ENCODE measurements at places on chromosomes 7 and 10.

DNA sequence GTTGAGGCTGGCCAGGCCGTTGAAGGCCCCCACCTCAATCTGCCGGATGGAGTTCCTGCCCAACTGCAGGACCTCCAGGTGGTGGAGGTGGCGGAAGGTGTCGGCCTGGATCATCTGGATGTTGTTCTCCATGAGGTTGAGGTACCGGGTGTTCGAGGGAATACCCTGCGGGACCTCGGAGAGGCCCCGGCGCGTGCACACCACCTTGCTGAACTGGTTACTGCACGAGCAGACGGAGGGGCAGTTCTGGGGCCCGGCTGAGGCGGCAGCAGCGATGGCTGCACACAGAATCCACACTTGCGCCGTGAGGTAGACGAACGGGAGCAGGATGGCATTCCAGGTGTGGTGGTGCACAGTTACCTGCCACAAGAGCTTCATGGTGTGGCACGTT, 979 bp downstream of the LRRC4 start:
- DNase-seq, result no peak

DNA sequence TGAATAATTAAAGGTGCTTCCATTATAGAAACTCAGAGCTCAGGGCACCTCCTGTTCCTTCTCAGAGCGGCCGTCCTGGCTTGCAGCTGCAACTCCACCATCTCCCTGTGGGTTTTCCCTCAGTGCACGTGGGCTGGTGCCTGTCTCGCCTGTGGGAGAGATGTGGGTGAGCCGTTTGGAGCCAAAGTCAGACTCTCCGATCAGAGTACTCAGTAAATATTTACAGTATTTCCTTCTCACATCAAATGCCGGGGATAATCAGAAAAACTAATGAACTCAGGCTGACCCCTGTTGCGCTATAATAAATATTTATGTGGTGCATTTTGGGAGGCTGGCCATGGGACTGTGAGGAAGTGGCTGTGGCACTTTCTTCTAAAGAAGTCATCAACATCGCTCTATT, 155.8 kb upstream of the HABP2 start:
- DNase-seq, result no peak

- DNase-seq, result no peak
Observed at GRCh38 chr10:72697716-72698115, 5.8 kb downstream of the MCU start.

DNA sequence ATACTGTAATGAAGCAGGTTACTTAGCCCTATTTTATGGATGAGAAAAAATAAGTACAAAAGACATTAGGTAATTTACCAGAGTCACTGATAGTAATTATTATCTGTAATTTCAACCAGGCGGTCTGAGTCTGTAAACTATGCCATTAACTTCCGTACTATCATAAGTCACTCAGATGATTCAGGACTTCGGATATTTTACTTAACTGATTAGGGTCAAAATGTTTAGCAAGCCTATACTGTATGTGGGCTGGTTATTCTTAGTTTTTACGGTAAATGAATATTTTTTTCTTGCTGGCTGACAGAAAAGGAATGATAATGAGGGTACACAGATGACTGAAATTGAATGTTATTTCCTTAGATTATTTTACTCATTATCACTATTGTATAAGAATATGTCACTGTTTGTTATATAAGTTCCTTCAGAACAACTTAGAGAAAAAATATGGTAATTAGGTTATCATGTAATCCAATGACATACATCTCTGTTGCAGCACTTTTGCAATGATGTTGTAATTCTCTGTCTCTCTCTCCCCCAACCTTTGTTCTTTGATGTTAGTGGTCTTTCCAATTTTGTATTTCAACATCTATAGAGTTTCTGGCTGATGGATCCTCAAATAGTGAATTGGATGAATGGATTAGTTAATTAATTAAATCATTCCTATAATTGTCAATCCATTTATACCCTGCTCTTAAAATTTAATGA, 165.6 kb downstream of the ZEB1 start:
- DNase-seq, result no peak

GRCh38 chr10:8417631-8418030, 363.1 kb downstream of the GATA3 start:
- DNase-seq, result no peak

GRCh38 chr7:153858355-153858754, 193.8 kb upstream of the DPP6 start:
- DNase-seq, result no peak

GRCh38 chr7:102943423-102944169, 30.8 kb downstream of the LRRC17 start:
- no peak for DNase-seq

DNA sequence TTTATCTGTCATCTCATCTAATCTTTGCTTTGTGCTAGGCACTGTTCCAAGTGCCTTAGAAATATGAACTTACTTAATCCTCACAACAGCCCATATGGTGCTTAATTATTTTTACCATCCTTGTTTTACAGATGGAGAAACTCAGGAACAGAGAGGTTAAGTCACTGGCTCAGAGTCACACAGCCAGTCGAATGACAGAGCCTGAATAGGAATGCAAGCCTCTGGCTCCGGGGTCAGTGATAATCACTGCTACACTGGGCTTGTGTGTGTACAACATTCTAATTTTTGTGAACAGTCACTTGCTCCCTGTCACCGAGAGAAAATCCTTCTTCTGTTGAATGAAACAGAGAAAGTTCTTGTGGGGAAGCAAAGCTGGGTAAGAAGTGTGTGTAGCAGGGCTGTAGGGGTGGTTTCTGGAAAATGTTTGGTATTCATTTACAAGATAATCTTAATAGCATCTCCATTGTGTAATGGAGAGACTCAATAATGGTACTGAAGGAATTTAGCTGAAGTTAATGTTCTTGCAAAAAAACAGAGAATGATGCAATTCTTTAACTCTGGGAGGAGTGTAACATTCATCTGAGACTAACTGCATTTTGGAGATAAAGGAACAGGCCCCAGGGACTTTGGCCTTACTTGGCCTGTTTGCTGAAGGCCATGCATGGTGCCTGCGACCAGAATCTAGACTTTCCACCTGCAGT, 290.6 kb downstream of the FRMD4A start:
- no peak for DNase-seq

GRCh38 chr10:64505501-64505900, 984.3 kb downstream of the REEP3 start:
- no peak for DNase-seq

- DNase-seq, result no peak
Observed at GRCh38 chr7:30699706-30700495, 17.6 kb upstream of the CRHR2 start.

DNA sequence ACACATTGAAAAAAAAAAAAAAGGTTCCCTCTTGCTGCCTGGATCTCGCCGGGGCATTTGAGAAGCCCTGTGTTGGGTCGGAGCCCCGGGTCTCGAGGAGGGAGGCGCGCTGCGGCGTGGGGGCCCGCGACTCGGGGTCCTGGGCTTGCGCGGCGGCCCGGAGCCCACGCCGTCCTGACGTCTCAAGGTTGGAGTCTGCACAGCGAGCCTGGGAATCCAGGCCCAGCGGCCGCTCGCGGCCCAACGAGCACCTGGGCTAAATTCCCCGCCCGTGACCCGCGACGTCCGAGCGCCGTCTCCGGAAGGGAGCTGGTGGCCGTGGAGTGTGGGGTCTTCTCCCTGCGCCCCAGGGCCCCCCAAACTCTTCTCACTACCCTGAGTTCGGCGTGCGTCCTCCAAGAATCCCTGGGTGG, 1.4 kb upstream of the CTBP2 start:
- no peak for DNase-seq

DNA sequence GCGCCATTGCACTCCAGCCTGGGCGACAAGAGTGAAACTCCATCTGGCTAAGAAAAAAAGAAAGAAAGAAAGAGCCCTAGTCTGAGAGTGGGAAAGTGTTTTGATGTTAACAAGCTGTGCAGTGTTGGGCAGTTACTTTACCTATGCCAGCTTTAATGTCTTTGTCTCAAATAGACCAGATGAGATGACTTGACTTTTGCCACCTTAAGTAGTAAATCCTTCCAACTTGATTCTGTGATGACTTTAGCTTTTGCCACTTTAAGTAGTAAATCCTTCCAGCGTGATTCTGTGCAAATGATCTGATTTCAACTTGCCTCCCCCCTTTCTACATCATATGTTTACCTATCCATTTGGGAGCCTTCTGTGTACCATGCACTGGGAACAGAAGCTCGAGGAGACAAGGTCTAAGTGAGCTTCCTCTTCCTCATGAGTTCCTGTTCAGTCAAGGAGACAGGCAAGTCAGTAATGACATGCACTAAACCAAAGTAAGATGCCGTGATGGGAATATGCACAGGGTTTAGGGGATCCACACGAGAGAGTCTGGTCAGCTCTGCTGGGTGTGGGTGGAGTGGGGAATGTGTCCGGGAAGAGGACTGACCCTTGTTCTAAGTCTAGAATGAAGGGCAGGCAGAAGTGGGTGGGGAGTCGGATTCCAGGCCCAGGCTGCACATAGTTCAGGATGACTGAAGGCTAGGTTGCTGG, 17.2 kb downstream of the INPP5F start:
- DNase-seq, result no peak

- no peak for DNase-seq
Observed at GRCh38 chr10:35379226-35380137, 43.2 kb downstream of the CCNY start.

DNA sequence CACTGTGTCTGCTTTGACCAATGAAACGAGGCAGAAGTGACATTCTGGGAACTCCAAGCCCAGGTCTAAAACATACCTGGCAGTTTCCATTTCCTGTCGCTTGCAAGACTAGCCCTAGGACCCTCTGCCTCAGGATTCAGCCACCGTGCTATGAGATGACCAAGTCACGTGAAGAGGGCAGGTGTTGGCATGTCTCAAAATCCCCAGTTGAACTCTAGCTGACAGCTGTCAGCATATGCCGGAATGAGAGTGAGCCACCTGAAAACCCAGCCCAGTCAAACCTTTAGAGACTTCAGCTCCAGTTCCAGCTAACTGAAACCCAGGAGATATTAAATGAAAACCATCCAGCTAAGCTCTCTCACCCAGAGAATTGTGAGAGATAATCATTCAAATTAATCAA, 89.9 kb upstream of the PPP1R3A start:
- DNase-seq, result no peak

DNA sequence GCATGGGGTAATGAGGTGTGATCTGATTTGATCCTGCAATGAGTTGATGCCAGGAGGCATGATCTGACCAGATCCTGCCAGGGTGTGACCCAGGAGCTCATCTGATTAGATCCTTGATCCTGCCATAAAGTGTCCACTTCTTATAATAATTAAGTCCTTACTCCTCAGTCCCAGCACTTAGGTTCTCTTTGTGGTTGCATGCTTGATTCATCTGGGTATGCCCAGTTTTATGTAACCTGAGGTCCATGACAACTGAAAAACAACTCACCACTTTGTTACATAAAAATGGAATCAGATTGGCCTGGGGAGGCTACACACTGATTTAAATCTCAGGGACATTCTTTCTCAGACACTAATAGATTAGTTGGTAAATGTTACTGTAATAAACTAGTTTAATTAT, 19.1 kb downstream of the ACADSB start:
- no peak for DNase-seq

DNA sequence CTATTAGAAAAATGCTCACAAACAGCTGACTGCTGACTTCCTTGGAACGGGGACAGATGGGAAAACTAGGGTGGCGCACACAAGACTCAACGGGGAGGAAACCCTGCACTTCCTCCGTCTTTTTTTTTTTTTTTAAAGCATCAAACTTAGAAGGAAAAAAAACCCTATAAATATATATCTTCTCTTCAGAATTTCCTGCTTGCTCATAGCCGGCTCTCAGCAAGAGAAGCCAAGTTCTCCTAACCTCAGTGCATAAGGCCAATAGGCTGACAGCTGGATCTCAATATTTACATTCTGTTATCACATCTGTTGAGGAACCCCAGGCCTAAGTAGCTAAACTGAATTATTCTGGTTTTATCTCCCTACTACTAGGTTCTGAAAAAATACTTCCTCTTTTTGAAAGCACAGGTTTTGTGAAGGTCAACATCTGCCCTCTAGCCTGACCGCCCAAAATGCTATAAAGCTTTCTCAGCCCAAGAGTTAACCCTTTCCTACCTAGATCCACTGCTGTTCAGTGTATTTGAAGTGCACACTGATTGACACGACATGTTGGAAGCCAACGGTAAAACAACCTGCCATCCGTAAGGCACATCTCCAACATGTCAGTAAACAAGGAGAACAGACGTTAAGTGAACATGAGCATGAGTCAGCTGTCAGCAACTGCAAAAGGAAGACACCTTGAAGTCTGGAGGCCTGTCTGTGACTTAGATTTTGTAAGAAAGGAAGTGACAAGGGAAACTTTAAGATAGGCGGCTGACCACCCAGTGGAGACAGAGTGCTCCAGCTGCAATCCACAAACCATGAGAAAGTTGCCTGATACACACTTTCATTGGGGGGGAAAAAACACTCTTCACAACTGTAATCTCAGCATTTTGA, 83.8 kb downstream of the EBLN1 start:
- DNase-seq, result no peak

DNA sequence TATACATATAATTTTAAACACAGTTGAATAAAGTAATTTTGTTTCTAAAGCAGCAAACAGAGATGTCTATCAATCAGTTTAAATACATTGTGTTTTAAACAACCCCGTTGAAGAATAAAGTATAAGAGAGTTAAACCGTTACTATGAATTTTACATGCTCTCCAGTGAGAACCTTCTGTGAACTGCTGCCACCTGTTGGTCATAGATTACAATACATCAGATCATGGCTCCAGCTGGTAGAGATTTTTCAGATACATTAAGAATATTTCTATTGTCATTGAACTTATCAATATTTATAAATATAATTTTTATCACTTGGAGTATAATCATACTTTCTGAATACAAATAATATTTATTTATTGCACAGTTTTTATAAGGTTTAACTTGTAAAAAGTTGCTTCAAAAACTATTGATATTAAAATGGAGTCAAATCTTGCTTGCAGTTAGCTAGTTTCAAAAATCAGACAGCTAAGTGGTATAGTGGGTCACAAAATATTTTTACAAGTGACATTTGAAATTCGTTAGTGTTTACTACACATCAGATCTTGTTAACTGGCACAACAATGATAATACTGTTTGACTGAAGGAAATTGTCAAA, 561.2 kb upstream of the PHF14 start:
- peak; percentile 64 for DNase-seq

DNA sequence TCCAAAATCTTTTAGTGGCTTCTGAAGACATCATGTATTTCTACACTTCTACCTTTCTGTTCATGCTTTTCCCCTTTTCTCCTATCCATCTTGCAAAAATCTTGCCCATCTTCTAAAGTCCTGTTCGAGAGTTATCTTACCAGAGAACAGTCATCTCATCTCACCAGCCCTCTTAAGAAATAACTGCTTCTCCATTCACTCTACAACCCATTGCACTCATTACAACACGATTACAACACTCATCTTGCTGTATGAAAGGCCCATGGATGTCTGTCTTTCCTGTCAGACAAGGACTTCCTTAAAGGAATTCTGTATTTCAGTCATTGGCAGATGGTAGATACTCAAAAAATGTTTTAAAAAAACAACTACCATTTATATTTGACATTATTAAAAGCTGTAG, 30.8 kb downstream of the ZNF438 start:
- no peak for DNase-seq

- DNase-seq, result no peak
Observed at GRCh38 chr7:36138209-36138608, 14.8 kb upstream of the EEPD1 start.
